ENCODE measurements at places on chromosomes 6 and 20. TPM values are rescaled to one million over a fixed set of nuclear protein-coding genes. Genes with fewer than 3 reads are reported as not detected.

The TCP11 gene
- 0.37 TPM for total RNA-seq

The ADGRB3 gene
- 0.78 TPM for total RNA-seq

The IYD gene
- under 0.01 TPM for total RNA-seq

The APOM gene
- total RNA-seq = 0.59 TPM

The SGK2 gene
- not detected for total RNA-seq

The C6orf15 gene
- total RNA-seq = not detected

The KCNK16 gene
- total RNA-seq = not detected
